Foreskin melanocyte (primary cell): ENCODE measurements at places on chromosomes 4 and X.

DNA sequence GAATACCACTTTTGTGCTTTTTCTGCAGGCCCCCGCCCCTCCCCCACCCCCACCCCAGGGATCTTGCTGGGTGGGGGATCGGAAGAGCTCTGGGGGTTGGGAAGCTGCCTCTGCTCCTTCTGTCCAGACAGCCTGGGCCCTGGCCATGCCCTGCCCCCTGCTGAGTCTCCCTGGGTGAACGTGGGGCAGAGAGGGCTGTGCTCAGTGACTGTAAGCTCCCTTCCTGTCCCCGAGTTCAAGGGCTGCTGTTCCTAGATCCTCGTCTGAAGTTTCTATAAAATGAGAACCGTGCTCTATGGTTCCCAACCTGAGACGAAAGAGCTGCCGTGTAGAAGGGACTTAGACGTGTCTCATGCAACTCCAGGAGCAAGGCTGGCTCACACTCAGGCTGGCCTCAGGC lies 105.0 kb downstream of the SORCS2 start:
- DNase-seq, result no peak

DNA sequence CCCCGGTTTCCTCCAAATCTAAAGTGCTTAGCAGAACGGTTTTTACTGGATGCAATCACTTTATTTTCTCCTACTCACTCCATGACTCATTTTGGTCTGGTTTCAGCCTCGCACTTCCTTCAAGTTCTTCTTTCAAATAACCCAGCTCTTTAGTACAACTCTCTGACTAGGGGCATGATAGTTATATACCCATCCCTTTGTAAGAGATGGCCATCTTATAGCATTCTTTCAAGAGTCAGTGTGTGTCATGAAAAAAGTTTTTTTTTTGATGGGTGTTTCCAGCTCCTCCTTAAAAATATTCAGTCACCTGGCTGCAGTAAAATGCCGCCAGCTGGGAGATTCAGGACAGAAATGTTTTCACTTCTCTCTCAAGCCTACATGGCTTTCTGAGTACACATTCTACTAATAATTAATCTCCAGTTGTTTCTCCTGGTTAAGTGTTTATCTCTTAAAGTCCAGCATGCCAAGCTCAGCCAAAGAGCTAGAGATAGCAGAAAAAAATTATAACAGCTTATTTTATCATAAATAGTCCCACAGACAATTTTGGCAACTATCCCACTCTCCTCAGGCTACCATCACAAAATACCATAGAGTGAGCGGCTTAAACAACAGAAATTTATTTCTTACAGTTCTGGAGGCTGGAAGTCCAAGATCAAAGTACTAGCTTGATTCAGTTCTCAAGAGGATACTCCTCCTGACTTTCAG lies 139.3 kb downstream of the GASK1B start:
- DNase-seq, result no peak

DNA sequence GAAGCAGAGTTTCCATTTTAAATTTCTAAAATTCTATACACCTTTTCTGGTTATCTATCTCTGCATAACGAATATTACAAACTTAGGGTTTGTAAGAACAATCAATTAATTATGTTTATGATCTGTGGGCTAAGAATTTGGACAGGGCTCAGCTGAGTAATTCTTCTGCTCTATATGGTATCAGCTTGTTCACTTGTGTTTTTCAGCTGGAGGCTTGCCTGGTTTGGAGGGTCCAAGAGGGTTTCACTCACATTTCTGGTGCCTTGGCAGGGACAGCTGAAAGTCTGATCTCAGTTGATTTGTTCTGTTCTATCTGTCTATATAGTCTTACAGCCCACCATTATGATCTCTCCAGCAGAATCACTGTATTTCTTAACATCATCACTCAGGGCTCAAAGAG lies 57.8 kb upstream of the ADGRA3 start:
- no peak for DNase-seq

- no peak for DNase-seq
These were observed 154.5 kb downstream of the ATP10D start for GRCh38 chr4:47639531-47639930.
